Temporal lobe (tissue), 4 donors: ENCODE measurements at places on chromosomes 13 and 19. TPM values are rescaled to one million over a fixed set of nuclear protein-coding genes. Genes with fewer than 3 reads are reported as not detected.

Gene CYP2A7
- total RNA-seq: not detected

Gene TMPRSS9
- total RNA-seq: 0.25 TPM

Gene ZNF534
- 2.7 TPM for total RNA-seq

Gene MYBPC2
- under 0.01 TPM for total RNA-seq

Gene PLEKHJ1
- total RNA-seq: 42.0 TPM

Gene IGFL3
- not detected for total RNA-seq

Gene CD70
- total RNA-seq: not detected

Gene KCNK6
- total RNA-seq: 0.25 TPM

Gene BORA
- 1.5 TPM for total RNA-seq

Gene C19orf81
- not detected for total RNA-seq

Gene NLRP5
- not detected for total RNA-seq

Gene INTS6
- 31.7 TPM for total RNA-seq

Gene ZNF729
- under 0.01 TPM for total RNA-seq

Gene C19orf38
- not detected for total RNA-seq

Gene KLK12
- not detected for total RNA-seq

Gene MOB3A
- total RNA-seq: 13.0 TPM

Gene MBD3L5
- total RNA-seq: not detected

Gene LSM7
- 70.3 TPM for total RNA-seq

Gene CRX
- total RNA-seq: not detected

Gene ZNF829
- total RNA-seq: 6.1 TPM

Gene FUT3
- total RNA-seq: 0.25 TPM

Gene ZNF730
- total RNA-seq: 14.8 TPM
